ENCODE measurements at places on chromosomes 7 and 10.

- DNase-seq, result no peak
Observed at GRCh38 chr7:79245623-79246249, 207.7 kb downstream of the MAGI2 start.

DNA sequence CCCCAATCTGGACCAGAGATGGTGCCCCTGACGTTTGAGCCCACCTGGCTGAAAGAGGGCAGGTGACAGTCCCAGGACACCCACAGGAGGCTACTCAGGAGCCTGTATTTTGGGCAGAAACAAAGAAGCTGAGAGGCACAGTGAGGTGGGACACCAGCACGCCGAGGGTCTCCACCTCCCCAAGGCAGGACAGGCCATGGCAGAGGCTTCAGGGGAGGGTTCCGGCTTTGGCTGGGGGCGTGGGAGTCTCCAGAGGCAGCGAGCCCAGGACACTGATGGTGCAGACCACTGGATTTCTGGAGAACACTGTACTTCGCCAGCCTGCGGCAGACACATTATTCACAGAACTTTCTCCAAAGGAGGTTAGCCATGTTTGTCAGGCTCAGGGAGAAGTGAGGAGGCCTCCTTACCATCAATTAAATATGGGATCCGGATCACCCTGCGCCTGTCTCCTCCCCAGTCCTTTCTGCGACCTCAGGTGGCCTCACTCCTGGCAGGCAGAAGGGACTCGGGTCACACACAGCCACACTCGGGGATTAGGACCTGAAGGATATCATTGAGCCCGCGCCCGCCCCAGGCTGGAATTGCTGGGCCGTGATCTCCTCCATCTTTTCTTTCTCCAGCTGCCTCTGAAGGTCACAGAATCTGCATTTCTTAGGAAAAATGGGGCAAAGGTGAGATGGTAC, 98.3 kb downstream of the MKI67 start:
- no peak for DNase-seq

DNA sequence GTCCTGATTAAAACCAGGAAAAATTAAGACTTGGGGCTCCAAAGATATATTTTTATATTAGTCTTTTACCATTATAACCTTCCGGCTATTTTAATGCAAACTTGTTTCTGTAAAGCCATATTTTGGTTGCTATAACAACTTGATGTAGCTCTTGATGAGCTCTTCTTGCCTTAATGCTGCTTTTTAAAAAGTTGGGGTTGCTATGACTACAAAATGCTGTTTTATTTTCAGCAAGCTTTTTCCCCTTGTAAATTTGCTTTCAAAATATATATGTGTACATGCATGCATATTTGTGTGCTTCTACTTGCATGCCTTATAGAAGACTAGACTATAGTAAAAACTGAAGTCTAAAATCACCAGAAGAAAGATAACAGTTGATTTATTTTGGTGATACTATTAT, 99.7 kb downstream of the CSTF2T start:
- no peak for DNase-seq

DNA sequence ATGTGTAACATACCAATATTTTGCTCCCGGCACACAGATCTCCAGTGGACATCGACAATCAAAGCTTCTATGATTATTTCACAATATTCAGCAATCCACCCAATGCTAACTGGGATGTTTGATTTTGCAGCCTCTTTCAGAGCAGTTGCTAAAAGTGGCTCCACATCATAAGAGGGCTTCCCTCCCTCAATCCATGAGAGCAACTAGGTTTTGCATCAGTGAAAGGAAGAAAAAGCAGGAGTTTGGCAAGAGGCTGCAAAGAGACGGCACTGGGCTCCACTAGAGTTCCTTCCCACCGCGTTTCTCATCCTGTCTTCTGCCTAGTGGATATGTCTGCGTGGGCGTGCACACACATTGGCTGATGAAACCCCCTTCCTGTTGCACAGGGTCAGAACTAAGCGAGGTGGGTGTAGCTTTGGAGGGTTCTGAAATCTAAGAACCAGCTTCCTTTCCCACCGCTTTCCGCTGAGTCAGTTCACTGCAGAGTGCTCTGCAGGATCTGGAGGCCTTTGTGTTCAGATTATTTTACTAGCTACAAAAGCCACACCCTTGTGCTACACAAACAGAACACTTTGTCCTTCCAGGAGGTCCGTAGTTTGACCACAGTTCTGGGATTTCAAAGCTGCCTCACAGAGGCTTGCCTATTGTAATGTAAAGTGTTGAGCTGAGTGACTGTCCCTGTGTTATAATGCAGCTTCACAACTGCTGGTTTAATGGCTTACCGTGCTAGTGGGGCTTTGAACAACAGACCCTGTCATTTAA, 28.1 kb downstream of the ARL4A start:
- no peak for DNase-seq

GRCh38 chr10:126930883-126931503, 25.8 kb downstream of the DOCK1 start:
- no peak for DNase-seq

DNA sequence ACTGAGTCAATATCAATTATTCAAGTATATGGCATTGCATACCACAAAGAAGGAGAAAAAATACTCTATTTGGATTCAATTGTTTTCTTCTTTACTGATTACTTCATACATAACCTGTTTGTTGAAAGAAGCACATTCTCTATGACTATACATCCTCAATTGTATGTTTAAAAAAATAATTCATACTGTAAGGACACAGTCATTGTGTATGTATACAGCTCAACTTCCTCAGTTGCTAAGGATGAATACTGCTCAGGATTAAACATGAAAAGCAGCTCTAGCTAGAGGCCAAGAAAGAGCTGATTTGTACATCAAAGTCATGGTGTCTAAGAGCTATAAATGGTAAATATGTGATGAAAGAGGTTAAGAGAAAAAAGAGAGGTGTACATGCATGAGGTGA, 15.8 kb upstream of the BPGM start:
- no peak for DNase-seq

- no peak for DNase-seq
Observed at GRCh38 chr10:119368991-119369869, 161.9 kb downstream of the GRK5 start.

GRCh38 chr7:87316097-87316700, 29.3 kb upstream of the CROT start:
- DNase-seq, result no peak

GRCh38 chr7:30241767-30242166, 42.6 kb upstream of the ZNRF2 start:
- DNase-seq, result no peak

DNA sequence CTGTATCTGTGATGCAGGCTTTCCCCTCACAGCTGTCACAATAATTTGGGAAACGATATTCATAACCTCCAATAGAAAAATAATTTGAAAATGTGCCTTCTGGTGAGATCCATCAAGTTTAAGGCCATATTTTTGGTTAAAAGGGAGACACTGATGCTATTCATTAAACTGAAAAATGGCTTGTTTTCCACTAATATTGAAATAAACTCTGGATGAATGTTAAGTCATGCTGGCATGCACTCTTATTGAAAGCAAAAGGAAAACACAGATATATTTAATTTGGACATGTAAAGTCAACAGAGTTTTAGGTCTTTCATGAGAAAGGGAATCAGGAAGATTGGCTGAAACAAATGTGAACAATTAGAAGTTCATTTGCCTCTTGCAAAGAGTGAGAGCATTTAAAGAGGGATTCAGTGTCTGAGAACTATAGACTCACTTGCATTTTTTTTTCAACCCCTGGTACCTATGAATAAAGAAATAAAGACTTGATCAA, 879.2 kb downstream of the LRMDA start:
- no peak for DNase-seq

DNA sequence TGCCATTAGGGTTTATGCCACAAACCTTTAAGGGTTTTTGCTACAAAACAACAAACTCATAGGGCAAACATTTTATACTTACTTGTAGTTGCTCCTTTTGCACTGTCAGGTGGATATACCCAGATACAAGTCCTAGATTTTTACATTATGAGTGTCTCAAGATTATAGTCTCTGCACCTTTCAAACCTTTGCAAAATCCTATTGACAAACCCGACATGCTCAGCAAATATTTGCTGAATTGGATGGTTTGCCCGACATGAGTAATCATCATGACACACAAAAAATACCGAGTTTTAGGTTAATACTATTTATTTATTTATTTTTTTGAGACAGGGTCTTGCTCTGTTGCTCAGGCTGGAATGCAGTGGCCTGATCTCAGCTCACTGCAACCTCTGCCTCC, 117.3 kb downstream of the SLC25A13 start:
- no peak for DNase-seq

DNA sequence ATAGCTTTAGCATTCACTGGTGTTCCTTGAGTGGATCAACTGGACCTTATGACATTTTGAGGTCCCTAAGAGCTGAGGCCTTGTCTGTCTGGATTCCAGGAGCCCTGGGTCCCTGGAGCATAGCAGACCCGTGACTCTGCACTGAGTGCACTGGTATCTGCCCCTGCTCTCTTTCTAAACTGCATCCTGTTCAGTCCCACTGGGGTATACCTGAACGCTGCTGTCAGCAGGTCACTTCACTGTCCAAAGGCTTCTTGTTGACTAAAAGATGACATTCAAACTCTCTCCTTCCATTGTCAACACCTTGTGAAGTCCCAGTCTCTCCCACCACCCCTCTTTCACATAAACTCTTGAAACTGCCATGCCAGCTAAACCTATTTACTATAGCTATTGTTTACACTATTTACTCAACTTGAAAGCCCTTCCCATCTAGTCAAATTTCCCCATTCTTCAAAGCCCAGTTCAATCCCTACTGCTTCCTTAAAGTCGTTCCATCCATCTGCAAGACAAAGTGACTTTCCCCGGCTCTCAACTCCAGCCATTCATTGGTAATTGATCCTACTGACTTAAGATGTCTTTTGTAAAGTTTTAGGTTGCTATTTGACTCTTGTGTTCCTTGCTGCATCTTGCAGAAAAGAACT, 523.3 kb downstream of the KCNMA1 start:
- no peak for DNase-seq

DNA sequence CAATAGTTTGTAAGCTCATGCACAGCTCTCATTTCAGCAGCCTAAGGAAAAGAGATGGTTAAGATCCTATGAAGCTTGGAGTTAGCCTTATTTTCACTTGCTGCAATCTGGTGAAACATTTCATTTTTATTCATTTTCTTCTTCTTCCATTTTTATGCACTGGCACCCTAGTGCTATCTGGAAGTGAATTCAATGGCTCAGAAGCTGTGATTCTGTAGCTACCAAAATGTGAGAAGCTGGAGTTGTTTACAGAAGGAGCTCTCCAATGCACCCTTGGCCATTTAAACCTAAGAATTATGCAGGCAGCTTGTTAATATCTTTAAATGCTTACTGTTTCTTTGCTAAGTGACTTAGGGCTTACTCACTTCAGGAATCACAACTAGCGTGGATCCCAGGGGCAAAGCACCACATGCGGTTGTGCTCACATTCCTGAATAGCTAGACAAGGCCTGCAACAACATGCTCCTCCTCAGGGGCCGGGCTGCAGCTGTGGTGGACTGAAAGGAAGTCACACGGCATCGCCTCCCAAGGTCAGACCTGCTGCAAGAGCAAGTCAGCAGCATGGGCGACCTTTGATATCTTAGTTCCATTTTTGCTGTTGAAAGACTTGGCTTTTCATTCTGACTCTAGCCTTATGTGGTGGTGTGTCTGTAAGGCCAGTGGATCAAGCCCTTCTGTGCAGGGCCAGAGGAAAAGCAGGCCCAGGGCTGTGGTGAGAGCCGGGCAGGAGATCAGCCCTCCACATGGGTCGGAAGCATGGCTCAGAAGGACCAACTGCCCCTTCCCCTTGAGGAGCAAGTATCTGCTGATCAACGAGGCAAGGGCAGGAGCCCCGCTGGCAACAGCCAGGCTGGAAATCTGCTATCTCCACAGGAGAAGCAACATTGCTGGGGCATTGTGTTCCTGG, 91.9 kb upstream of the MBL2 start:
- DNase-seq, result no peak

DNA sequence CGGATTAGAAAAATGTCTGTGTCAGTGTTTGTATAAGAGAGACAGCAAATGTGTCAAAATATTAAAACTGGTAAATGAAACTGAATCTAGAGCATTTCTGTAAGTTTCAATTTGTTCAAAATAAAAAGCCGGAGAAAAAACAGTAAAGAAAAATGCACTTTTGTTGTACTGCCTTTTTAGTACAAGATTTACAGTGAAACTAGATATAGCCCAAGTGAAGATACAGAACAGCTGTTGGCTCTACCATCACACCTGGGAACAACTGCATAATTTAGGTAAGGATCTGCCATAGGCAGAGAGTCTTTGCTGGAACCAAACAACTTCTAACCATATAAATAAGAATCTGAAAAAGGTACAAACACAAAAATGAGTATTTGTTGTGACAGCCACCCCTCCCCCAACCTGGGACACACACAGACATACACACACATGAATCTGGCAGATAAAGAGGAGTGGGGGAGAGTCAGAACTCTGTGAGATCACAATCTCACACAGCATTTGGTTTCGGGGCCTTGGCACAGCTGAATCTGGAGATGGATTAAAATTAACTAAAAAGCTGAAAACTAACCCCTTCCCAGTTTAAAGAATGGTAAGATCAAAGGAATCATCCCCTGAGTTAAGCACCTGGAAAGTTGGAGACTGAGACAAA, 54.8 kb downstream of the DPY19L1 start:
- no peak for DNase-seq

- DNase-seq, result no peak
Observed at GRCh38 chr10:100438674-100439315, 24.0 kb upstream of the WNT8B start.

DNA sequence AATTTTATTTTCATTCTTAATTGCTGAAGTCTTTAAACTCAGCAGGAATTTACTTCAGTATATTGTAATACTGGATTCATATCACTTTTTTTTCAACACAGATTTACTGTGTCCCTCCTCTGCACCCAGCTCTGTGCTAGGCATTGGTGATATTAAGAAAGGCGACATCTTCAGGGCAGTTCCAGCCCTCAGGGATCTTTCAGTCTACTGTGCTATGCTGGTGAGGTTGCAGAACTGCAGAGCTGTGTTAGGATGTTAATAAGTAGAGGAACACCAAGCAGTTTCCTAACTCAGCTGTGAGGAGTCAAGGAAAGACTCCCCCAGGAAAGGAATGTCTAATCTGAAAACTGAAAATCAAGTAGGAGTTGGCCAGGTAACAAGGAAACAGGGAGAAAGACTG, 158.2 kb upstream of the NPY start:
- no peak for DNase-seq

GRCh38 chr7:152640829-152641228, 35.1 kb downstream of the XRCC2 start:
- DNase-seq, result no peak

GRCh38 chr10:57973451-57973850, 294.2 kb downstream of the IPMK start:
- DNase-seq, result no peak

DNA sequence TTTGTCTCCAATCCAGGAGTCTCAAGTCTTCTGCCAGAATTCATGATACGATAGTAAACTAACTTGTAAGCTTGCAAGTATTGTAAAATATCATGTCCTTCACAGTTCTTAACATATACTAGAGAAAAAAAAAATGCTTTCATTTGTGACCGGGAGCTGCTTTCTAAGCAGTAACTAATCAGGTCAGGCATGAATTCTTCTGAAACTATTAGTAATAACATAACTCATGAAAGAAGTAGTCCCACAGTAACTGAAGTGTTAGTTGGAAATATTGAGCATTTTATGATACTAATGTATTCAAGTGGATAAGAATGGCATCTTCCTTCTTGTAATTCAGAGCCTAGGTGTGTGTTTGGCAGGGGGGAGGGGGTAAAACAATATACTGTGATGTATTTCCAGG, 665.6 kb downstream of the DNAJB9 start:
- no peak for DNase-seq

- no peak for DNase-seq
Observed at GRCh38 chr7:157760004-157760730, 423.4 kb downstream of the DNAJB6 start.

GRCh38 chr10:96576277-96576980, 10.4 kb downstream of the TM9SF3 start:
- no peak for DNase-seq

GRCh38 chr10:27774831-27775230, 29.2 kb upstream of the MKX start:
- no peak for DNase-seq
